GM19239 (cell line): ENCODE measurements at places on chromosomes 2 and 18.

DNA sequence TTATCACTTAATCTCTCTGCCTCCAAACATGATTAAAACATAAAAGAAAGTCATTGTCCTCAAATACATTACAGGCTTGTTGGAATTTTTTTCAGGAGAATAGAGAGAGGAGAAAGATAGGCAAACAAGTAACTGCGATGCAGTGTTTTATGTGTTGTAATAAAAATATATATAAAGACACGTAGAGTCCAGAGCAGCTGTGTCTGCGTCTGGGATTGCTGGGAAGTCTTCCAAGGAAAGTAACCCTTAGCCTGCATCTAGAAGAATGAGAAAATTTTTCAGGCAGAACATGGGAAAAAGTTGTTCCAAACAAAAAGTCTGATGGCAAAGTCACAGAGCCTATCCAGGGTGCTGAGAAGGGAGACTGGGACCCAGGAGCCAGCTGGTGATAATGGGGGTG is 91.8 kb upstream of the ST6GAL2 start:
- DNase-seq = no peak

- DNase-seq = no peak
These were observed 89.9 kb downstream of the GLI2 start for GRCh38 chr2:120825370-120826259.

DNA sequence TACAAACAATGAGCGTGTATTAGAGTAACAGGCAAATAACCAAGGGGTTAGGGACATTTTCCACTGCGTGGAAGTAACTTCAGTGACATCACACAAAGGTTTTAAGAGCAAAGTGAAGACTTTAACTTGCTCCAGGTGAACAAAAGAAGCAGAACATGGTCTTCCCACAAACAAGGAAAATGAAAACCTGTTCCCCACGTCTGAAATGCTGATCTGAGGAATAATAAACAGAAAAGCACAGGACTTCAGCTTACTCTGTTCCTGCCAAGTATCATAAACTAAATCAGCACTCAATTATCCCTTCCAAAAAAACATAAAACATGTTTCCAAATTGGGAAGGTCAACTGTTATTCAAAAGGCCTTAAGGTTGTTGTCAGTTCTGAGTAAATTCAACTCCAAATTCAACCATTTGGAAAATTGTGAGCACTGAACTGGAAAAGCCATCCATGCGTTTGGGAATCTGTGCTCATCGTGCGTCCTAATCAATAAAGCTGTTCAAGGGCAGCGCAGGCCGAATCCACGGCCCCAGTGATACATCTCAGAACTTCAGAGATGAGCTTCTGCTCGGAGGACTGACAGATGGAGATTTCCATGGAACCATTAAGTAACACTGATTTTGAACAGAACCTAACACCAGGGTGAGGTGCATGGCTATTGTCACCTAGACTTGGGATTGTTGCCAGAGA is 7.7 kb upstream of the SNTG2 start:
- no peak for DNase-seq

DNA sequence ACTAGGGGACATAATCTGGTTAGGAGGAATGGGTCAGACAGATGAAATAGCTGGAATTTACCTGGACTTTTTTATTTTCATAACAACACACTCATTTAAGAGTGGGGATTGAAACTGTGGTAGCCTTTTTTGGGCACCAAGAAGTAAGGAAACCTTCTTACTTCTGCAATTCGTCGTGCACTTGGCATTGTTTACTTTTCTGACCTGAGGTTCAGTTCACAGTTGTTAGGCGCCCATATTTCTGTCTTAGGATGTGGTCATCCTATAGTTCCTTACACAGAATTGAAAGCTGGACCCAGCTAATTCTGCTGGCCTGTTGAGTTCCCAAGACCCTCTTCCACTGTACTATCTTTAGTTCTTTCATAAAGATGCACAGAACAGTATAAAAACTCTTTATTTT is 72.9 kb downstream of the TMX3 start:
- DNase-seq = no peak

DNA sequence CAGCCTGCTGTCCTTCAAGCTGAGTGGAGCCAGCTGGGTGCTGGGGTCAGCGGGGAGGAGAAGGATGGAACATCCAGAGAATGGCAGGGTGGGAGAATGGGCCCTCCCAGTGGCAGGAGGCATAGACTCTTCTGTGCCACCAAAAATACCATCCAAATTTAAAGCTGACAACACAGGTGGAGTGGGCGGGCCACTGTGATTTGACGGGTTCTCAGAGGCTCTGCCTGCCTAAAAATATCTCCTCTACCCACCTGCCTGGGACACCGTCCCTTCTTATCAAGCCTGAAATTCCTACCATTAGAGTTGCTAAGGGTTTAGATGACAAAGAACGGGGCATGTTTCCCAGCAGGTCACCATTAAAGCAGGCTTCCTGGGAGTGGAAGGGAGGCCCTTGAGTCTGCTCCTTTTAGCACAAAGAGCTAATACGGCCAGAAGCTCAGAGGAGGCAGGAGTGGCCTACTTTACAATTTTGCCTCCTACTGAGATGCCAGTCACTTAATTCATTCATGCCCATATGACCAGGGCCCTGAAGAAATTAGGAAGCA is 19.8 kb upstream of the MARCHF4 start:
- no peak for DNase-seq

GRCh38 chr2:97963079-97963406 is 32.7 kb downstream of the TMEM131 start:
- DNase-seq = no peak

DNA sequence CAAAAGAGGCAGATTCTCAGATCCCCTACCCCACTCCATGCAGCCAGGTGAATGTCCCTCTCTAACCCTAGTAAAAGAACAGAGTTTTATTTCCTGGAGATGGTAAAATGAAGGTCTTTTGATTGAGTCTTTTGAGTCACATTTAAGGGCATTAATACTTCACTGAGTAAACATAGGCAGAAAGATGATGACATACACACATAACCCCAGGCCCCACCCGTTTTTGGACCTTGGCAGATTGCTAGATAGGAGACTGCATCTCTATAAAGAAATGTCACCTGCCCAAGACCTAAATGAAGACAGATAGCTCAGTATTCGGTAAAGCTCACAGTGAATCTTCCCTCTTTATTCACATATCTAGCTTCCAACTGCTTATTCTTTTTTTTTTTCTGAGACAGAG is 28.3 kb upstream of the PEX13 start:
- DNase-seq = no peak

DNA sequence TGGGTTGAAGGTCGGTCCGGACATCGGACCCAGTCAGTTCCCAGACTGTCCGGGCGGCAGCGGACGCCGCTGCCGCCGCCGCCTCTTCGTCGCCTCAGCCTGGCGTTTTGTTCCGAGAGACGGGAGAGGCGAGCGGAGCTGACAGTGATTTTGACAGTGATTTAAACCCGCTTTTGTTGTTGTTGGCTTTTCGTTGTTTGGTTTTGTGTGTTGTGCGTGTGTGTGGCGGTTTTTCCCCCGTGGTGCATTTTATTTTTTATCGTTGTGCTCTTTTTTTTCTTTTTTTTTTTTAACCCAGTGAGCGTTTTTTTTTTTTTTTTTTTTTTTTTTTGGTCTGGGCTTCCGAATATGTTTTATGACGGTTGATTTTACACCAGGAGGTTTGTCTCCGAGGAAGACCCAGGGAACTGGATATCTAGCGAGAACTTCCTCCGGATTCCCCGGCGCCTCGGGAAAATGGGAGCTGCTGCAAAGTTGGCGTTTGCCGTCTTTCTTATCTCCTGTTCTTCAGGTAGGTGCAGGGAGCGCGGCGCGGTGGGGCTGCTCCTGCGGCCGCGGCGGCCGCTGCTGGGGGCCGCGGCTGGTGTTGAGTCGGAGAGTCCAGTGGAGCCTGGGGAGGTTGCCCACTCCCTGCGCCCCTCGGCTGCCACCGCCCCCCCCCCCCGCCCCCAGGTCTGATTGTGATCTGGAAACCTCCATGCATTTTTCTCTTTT is at the start of gene ACVR2A:
TSS of gene ACVR2A (plus strand) at position 333 of the 714 bp plus-strand sequence. CDS start at position 457, 124 bp downstream.
- DNase-seq = peak; percentile 76

GRCh38 chr2:24045511-24046508 is 1.4 kb downstream of the WDCP start:
- DNase-seq = no peak

DNA sequence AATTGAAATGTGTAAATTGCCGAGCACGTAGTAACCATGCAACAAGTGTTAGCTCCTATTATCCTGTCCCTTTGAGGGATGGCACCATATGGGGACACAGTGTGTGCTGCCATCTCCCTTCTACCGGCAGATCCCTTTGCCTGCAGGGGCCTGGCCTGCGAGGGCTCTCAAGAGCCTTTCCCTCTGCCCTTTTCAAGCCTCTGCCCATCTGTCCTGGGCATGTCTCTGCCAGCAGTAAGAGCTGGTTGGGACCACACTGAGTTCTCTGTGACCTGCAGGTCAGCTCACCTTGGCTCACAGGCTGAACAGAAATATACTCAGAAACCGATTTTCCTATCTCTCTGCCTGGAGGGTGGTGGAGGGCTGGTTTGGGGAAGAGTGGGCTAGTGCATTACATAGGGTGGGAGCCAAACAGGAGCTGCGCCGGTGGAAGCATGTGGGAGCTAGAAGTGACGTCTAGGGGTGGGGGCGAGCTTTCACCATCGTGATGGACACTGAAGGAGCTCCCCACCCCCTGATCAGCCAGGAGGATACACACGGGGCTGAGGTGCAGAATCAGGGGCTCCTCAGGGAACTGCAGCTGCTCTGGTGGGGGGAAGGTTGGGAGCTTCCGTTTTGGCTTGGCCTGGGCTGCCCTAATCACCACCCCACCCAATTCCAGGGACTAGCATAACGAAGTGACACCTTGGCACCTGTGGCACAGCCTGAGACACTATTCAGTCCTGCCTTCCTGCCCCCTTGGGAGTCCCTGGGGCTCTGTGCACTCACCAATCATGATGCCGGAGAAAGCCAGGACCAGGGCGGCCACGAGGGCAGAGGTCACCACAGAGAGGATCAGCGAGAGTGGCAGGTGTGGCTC is 109.7 kb downstream of the CLIP4 start:
- no peak for DNase-seq

DNA sequence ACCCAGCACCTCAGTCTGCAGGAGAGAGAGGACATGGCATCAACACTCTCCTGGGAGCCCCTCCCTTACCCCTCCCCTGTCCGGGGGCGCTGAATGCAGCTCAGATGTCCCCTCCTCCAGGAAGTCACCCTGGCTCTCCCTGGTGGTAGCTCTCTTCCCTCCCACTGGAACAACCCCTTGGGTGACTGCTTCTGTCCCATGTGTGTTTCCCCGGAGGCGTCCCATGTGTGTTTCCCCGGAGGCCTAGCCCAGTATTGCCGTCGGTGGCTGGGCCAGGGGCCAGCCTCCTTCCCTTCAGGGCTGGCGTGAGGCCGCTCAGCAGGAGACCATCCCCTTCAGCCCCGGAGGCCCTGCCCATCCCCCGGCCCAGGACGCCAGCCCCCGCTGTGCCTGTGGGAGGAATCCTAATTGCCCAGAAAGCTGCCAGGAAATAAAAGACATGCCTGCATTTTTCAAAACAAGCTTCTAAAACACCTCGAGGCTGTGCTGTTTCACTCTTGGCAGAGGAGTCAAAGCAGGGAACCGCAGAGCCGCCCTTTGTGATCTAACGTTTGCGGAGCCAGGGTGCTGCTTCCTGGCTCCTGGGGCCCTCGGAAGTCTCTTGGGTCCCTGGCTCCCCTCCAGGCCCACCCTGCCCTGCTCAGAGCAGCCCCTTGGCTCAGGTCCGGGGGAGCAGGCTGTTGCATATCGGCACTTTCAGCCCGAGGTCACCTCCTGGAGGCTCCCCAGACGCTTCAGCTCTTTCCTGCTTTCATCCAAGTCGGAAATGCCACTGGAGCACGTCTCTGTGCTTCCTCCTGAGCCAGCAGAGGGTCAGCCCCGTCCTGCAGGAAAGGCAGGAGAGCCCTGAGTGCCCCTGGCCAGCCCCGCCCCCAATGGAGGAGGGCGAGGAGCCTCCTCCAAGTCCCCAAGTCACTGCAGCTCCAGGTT is 11.4 kb downstream of the SNED1 start:
- no peak for DNase-seq

DNA sequence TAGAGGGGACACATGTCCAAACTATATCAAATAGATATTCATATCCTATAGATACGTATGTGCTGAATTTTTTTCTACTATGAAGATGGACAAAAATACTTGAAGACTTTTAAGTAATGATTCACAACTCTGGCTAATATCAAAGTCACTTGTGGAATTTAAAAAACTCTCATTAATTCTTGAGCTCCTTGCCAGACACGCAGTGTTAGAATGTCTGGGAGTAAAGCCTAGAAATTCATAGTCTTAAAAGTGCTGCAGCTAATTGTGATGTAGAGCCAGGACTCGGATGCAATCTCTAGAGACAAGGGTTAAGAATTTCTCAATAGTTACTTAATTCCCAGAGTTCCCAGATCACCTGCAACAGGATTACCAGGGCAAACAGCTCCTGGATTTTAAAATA is 107.4 kb downstream of the ARL6IP6 start:
- no peak for DNase-seq

GRCh38 chr18:10234912-10235660 is 219.3 kb upstream of the APCDD1 start:
- no peak for DNase-seq

DNA sequence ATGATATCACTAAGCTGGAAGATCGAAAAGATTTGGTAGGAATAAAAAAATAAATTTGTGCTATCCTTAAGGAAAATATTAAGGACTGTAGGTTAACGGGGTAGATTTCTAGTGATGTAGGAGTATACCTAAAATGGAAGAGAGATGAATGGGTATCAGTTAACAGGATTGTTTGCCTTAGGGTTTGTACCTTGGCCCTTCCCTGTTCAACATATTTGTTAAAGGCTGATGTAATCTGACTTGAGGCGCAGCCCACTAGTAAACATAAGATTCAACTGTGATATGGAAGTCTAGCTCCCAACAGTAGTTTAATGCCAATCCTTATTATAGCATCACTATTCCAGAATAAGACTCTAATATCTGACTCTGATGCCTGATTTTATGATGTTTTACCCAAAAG is 685.2 kb downstream of the DCC start:
- no peak for DNase-seq

DNA sequence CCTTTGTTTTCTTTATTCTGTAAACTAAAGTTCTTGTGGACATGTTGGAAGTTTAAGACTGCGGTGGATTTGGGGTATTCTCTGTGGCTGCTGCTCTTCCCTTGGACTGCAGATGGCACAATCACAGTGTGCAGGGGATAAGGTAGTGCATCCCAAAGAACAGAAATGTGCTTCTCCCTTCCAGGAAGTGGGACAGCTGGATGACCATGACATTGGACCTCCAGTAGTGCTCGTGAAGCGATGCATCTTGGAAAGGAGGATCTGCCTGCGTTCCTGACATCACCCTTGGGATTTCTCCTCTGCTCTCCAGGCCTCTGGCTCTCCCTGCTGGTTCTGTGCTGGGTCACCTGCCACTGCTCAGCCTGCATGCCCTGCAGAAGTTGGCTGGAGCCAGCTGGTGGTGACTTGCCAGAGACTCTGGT is 109.9 kb downstream of the SLC4A3 start:
- no peak for DNase-seq

GRCh38 chr2:225735844-225736243 is 336.3 kb downstream of the NYAP2 start:
- no peak for DNase-seq

- DNase-seq = no peak
These were observed 1.4 kb upstream of the DOK6 start for GRCh38 chr18:69399253-69399652.

DNA sequence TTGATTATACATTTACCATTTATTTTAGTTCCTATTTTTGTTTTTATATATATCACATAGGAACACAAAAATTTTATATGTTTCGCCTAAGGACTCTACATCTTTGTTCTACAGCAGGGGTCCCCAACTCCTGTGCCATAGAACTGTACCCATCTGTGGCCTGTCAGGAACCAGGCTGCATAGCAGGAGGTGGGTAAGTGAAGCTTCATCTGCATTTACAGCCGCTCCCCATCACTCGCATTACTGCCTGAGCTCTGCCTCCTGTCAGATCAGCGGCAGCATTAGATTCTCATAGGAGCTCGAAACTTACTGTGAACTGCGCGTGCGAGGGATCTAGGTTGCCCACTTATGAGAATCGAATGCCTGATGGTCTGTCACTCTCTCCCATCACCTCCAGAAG is 25.3 kb downstream of the TRAK2 start:
- no peak for DNase-seq
